Central memory CD8-positive, alpha-beta T cell (primary cell): ENCODE measurements at places on chromosomes 12 and 14.

DNA sequence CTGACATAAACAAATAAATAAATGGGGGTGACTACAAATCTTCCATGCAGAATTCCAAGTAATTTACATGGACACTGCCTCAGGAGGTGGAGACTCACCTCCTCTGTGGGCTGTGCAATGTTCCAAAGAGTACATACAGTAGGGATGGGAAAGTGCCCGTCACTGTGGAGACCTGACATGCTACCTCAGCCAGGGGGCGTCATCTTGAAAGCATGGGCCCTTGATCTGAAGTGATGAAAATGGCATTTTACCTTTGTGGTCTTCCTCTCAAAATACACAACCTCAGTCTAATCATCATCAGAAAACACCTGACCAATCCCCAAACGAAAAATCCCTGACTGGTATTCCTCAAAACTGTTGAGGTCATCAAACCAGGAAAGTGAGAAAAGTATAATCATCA is 48.4 kb downstream of the ANAPC7 start:
- no peak for DNase-seq

DNA sequence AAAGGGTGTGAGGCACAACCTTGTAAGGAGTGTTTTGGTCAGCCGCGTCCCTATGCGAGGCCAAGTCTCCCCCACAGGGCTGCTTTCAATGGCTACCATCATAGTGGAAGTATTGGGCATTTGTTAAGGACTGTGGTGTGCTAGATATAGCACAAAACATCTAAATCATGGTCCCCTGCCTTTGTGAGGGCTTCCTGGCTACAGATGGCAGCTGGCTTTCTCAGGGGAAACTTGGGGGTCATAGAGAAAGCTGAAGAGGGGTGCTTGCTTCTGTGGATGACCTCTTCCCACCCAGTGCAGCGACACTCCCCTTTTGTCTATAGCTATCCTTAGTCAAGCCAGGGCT is 315.8 kb downstream of the ZFP36L1 start:
- DNase-seq = no peak

GRCh38 chr12:11171969-11172675 is 1.1 kb downstream of the SMIM10L1 start:
- no peak for DNase-seq

DNA sequence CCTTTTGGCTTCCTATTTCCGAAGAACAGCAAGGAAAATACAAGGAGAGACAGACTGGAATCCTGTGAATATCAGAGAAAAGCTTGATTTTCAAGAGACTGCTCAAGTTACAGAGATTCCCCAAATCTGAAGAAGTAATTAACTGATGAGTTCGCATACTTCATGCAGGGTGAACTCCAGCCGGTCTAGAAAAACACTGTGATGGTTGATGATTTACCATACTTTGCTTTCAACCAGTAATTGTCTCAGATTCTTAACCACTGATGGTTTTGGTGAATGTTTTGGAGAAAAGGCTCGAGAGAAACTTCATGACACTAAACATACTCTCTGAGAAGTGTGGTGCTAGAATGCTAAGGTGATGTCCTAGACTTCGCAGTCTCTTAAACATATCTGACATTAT is 4.4 kb upstream of the PLXNC1 start:
- DNase-seq = no peak

GRCh38 chr12:46960681-46961080 is 118.7 kb upstream of the PCED1B start:
- no peak for DNase-seq

DNA sequence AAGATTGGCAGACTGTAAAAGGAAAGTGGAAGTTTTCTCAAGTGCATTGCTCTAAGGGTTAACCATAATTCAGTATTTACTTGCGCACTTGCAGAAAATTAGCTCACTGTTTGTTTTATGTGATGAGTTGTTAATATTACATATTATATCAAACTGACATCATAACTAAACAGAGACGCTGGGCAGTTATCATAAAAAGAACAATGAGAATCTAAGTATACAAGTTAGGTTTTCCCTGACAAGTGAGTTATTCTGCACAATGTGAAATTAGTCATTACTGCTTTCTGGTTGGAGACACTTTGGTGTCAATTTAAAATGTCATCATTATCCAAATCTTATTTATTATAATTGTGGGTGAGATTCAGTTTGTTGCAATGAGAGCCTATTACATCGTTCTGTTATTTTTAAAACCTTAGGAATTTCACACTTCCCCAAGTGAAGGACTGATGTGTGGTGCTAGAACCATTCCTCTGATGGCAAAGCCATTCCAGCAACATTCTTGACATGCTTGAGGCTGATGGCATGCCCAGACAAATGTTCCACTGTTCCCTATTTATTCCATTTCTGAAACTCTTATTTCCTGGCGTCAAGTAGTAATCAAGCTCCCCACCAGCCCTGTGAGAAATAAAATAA is 90.1 kb upstream of the FLRT2 start:
- DNase-seq = no peak

GRCh38 chr12:24767016-24767415 is 181.9 kb downstream of the BCAT1 start:
- DNase-seq = no peak

DNA sequence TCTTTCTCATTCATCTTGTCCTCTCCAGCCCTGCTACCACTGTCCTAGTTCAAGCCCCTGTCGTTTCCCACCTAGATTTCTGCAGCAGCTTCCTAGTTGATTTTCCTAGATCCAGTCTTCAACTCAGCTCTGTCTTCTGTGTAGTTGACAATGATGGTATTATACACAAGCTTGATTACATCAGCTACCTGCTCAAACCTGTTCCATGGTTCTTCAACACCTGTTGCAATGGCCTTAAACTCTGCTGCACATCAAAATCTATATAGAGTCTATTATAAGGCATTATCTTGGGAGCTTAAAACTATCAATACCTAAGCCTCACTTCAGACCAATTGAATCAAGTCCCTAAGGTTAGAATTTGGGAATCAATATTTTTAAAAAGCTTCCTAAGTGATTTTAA is 71.7 kb upstream of the PELI2 start:
- no peak for DNase-seq

DNA sequence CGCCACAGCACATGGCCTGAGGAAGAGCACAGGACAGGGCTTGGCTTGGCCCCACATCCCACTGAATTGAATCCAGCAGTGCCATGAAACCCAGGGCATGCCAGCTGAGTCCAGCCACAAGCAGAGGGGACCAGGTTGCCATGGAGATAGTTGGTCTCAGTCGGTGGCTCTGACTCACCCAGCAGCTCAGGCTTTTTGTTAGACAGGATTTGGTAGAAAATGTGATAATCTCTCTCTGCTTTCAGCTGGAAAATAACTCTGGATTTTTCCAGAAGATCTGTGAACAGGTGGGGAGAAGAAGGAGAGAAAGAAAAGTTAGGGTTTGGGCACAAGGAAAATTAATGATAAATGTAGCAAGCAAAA is 4.8 kb downstream of the MYH7 start:
- no peak for DNase-seq
